ENCODE measurements at places on chromosomes 3 and 15. TPM values are rescaled to one million over a fixed set of nuclear protein-coding genes. Genes with fewer than 3 reads are reported as not detected.

The GOLGA6L7 gene
- not detected for total RNA-seq

The GOLGA8J gene
- 0.44 TPM for total RNA-seq

The GOLGA8T gene
- total RNA-seq, result not detected

The AMT gene
- 1.1 TPM for total RNA-seq

The GCSAM gene
- total RNA-seq, result 0.08 TPM

DNA sequence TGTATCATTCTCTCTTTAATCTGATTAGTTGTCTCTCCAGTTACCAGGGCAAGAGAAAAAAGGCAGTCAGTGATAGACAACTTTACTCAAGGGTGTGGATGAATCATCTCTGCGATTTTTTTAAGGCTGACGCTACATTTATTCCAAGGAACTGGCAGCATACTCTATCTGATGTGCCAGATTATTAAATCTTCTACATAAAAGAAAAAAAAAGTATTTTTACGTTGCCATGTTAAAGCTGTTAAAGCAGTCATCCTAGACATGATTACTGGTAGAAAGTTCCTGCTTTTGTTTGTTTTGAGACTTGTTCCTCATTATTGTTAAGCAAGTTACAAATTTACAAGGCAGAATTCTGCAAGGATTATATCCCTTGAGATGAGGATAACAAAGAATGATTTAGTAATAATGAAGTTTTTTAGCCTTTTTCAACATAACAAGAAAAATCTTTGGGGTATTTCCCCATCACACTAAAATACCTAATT is 121.7 kb downstream of the CBLB start:
- no peak for DNase-seq

GRCh38 chr3:195385526-195385925 is 57.3 kb downstream of the ACAP2 start:
- no peak for DNase-seq

DNA sequence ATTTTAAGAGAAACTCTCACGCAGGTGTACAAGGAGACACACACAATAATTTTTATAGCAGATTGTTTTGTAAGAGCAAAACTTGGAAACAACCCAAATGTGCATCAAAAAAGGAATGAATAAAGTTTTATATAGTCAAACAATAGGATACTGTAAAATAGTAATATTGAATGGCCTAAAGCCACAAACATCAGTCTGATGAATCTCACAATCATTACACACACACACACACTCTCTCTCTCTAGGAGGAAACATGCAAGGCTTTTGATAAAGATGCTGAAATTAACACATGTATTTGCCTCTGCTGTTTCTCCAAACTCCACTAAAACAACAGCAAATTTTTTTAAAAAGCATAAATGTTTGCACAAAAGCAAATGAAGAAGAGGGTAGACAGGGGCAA is 37.3 kb downstream of the ADIPOQ start:
- no peak for DNase-seq

DNA sequence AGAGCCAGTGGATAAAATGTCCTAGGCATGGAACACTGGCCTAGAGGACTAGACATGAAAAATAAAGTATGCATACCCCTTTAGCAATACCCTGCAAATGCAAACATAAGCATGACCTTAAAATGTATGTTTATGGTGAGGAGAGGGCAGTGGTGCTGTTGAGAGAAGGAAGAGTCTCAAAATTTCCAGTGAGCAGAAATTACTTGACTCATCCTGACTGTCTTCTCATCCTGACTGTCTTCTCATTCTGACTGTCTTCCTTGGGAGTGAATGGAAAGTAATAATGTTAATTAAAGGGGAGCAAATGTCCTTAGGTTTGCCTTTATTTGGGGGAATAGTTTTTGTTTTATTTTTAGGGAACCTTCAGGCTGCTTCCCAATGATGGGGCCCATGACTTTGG is 121.5 kb upstream of the GALNT15 start:
- no peak for DNase-seq

DNA sequence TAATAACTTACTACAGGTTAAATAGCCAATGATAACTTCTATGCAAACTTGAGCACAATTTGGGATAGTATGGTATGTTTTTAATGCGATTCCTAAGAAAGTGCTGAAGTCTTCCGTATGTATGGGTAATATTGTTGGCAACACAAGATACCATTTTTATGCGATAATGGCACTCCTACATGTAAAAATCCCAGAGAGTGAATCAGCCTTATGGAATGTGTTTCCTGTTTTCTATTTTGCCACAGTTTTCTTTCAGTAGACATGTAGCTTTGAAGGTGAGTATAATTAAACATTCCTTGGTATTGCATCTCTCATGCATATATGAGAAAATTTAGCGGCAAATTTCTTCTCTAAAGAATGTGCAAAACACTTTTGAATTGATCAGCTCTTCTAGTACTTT is 396.8 kb upstream of the AZI2 start:
- DNase-seq, result no peak

DNA sequence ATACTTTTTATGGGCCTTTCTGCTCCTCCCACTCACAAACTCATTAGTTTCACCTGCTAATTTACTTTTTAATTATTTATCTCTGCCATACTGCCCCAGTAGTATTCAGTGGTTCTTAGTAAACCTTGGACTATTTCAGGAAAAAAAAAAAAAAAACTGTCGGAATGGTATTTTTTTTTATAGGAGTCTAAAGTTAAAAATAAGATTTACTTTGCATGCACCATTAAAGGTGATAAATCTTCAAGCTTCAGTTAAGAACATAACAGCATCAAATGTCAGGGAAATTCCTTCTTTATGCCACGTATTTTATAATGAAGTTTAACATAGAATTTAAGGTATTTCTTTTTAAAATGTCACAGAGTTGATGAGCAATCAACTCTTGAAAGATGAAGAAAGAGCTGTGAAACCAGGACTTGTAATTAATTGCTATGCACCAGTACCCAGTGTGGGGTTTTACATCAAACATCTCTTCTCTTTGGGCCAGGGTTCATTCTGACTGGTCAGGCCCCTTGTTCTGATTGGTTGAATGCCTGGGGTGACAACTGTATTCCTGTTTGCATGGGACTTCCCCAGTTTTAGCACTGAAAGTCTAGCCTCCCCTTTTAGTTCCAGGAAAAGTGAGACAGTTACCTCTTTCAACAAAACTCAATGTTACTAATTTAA is 40.3 kb upstream of the PTPRG start:
- DNase-seq, result no peak

GRCh38 chr3:8976540-8977182 is 13.4 kb upstream of the RAD18 start:
- no peak for DNase-seq
